Pons (tissue), 1 donor: ENCODE measurements at places on chromosomes 5 and 9.

DNA sequence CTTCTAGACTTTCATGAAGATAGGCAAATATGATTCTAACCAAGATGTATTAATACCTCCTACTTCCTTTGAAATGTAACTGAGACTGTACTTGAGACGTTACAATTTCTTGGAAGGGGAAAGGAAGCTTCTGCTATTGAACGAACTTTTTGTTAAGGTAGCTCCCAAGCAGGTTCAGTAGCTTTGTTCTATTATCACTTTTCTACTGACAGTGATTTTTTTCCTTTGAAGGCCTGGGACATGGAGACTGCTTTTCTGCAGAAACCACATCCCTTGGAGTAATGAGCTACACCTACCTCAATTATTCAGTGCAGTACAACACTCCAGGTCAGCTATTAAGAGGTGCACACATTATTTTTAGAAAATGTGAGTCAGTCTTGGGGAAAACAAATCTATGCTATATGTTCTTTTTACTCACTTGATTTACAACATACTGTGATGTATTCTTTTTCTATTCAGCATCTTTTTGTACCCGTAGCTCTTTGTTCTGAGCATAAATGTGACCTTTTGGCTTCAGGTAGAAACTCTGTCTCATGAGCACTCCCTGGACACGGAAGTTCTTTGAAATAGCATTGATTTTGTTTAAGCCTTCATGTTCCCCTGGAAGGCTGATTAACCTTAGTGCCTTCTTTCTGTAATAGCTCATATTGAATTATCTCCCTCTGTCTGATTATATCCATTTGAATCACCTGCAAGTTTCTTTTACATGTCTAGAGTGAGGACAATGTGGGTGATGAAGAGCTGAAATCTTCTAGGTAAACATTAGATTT lies 56.5 kb upstream of the CDKN2B start:
- no peak for DNase-seq

DNA sequence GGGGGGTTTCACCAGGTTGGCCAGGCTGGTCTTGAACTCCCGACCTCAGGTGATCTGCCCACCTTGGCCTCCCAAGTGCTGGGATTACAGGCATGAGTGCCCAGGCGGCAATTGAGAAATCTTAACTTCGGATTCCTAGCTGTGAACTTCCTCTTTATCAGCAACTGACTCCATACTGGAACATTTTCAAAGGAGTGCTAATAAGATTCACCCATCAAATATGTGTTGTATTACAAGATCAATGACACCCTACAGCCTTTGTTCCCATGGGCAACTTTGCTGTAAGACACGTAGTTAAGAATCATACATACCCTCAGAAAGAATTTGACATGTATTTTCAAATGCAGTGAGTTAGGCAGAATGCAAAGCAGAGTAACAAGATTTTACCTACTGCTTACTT lies 23.1 kb upstream of the ACOT12 start:
- DNase-seq: no peak

- no peak for DNase-seq
Observed at GRCh38 chr5:136781464-136781863, 416.1 kb upstream of the TRPC7 start.

DNA sequence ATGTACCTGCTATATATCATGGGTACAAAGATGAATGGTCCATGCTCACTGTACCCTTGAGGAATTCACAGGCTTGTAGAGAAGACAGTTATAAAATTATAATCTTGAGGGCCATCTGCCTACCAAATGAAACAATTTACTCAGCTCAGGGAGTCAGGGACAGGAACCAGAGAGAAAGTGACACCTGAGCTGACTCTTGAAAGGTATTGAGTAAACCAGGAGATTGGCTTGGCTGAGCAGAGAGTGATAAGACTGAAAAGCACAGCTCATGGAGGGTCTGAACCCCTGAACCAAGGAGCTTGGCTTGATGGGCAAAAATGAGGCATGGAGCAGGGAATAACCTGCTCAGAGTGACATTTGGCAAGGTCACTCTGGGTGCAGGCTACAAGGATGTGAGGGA lies 147.3 kb downstream of the FAM114A2 start:
- DNase-seq: no peak

DNA sequence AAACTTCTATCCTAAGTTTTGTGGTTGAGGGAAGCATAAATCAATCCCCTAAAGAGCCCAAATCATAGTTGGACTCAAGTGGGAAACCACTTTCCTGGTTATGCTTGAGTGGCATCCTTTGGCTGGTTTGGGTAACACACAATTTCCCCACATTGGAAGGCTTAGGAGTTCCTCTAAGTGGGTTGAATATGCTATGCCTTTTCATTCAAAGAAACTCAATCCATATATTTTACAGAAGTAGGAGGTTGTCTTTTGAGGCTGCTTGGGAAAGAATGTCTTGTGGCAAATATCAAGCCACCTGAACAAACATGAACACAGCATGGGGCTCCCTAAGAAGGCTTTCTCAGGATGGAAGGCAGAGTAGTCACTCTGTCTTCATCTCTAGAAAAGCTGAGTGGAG lies 121.1 kb downstream of the SPATA31D1 start:
- no peak for DNase-seq

GRCh38 chr9:84254972-84255371 lies 85.6 kb downstream of the SLC28A3 start:
- DNase-seq: no peak

DNA sequence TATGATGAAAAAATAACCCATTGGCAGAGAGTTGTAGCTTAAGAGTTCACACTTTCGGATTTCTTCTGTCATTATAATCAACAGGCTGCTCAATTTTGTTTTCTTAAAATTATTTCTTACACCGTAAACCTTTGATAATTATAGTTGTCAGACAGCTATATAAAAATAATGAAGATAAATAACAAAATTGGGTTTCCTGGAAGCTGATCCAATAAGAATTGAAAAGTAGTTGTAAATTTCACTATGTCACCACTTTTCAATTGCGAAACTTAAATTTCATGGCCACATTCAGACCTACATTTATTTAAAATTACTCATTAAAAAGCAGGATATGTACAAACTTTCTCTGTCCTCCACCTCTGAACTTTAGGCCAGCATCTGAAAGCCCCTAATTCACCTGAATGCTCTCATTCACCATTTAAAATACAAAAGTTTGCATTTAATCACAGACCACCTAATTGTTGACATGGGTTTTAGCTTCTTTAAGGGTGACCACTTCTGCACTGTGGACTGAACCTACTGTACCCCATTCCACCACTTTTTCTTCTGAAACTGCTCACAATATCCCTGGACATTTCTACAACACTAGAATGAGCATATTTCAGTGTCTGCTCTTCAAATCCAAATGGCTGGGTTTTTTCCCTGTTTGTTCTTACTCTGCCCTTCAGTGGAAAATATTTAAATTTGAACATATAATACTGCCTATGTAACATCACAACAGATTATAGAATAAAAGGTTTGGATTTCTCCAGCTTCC lies 680 bp downstream of the SELENOP start:
- DNase-seq: peak; percentile 48

- DNase-seq: no peak
Observed at GRCh38 chr5:22549876-22550671, 303.1 kb downstream of the CDH12 start.

DNA sequence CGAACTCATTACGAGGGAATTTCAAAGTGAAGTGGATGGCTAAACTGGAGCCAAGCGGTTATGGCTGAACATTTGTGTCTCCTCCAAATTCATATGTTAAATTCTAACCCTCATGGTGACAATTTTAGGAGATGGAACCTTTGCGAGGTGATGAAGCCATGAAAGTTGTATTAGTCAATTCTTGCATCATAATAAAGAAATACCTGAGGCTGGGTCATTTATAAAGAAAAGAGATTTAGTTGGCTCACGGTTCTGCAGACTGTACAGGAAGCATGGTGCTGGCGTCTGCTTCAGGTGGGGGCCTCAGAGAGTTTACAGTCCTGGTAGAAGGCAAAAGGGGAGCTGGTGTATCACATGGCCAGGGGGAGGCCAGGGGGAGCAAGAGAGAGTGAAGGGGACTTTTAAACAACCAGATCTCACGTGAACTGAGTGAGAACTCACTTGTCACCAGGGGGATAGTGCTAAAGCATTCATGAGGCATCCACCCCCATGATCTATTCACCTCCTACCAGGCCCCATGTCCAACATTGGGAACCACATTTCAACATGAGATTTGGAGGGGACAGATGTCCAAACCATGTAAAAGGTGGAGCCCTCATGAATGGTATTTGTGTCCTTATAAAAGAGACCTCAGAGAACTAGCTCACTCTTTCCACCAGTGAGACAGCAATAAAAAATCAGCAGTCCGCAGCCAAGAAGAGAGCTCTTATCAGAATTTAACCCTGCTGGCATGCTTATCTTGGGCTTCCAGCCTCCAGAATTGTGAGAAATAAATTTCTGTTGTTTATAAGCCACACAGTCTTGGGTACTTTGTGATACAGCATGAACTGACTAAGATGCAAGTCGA lies 143.4 kb downstream of the MTRR start:
- no peak for DNase-seq

DNA sequence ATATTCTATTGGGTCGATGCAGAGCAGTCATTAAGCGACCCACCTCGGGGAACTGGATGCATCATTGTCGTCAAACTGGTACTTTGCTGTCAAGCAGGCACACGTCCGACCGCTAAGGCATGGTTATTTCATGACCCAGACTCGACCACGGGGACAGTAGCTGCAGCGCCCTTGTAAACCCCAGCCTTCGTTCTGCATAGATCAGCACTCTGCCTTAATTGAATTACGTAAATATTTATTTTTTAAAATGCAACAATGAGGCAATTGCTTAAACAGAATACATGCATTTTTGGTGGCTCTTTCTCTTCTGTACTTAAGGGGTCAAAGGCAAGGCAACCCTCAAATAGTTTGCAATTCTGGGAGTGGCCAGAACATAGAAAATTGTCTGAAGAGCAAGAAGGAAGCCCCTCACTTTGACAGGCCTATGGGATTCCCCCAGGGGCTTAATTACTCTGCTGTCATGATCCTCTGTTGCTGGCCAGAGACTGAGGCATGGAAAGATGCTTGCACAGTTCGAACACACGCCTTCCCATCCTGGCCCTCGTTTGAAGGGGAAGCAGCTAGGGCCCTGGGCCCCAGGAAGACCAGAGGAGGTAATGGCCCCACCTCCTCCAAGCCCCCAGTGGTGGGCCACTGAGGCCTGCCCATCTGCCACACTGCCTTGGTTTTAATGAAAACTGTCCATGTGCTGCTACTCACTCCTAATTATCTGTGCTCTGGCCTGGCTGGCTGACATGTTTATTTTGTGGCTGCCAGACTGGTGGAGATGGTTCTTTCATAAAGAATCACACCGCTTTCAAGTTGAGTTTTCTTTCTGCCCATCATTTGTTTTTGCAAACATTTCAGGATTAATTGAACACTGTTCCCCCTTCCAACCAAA lies 169.7 kb upstream of the MAST4 start:
- DNase-seq: no peak

DNA sequence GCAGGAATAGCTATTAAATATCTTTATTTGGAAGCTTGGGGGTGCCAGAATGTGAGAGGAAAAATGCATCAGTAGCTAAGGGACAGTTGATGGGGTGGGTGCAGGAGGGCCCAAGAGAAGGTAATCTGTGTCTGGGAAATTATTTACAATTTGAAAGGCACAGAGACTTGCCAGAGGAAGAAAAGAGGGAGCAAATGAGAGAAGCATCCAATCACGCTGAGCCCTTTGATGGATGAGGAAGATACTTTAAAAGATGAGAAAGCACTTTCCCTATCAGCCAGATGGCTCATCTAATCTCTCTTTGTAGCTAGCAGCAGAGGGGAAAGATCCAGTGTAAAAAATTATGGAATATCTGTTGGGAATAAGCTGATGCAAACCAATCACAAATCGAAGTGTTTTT lies 57.0 kb upstream of the ABCA1 start:
- no peak for DNase-seq

DNA sequence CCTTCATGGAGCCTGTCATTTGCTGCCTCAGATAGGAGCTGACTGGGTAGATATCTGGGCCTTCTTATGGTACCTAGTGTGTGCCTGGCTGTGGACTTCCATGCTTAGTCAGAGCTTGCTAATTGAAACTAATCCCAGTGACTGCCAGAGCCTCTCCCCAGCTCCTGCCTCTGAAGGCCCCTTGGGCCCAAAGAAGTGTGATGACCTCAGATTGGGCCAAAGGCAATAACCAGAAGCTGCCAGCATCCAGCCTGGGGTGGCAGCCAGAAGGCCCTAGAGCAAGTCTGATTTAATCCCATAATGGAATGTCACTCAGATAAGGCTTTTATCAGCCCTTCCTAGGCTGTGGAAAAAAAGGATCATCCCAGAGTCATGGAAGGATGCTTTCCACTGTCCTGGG lies 17.1 kb upstream of the CDC23 start:
- no peak for DNase-seq

DNA sequence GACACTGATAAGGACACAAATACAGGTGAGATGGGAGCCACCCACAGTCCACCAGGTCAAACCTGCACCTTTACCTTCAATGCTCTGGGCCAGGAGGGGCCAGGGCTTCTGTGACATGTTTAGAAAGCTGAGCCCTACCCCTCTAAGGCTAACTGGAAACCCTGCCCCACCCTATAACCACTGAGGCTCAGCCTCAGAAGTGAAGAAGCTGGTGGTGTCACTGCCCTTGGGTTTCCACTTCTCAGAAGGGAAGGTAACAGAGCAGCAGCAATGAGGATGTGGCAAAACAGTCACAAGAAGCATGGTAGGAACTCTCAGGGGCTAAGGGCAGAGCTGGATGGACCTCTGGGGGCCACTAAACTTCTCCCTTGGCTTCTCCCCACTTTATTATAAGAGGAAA lies 6.0 kb downstream of the PDGFRB start:
- no peak for DNase-seq
